ENCODE measurements at places on chromosomes 6 and 20.

DNA sequence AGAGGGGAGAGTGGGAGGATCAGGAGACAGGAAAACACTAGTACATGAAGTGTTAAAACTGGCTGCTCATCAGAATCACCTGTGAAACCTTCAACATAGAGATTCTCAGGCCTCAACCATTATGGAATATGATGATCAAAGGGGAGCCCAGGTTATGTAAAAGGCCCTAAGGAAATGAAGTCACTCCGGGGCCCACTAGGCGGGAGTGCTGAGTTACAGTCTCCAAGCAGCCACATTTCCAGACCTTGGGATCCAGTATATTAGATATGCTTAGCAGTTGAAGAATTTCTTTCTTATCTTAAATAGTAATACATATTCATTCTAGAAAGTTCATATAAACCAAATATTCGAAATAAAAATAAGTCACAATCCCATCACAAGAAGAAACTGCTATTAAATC is 476.3 kb downstream of the PRKN start:
- no peak for DNase-seq

DNA sequence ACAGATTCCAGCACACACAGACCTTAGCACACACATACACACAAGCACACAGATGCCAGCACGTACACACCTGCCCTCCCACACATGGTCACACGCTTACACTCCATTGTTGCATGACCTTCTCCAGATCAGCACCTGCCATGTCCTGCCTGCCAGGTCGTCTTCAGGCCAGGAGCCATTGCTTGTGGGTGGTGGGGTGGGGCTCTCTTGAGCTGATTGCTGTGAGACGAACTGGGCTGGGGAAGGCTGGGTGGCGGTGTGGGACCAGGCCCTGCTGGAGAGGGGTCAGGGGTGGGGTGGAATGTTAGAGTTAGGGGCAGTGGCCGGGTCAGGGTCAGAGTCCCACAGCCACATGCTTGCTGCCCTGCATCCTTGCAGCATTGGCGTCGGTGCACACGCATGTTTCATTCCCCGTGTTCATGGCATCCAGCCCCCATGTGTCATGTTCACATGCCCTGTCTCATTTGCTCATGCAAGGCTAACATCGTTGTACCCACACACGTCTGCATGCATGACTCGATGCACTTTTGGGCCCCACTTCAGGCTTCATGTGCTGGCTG is 6.5 kb upstream of the NPBWR2 start:
- no peak for DNase-seq

DNA sequence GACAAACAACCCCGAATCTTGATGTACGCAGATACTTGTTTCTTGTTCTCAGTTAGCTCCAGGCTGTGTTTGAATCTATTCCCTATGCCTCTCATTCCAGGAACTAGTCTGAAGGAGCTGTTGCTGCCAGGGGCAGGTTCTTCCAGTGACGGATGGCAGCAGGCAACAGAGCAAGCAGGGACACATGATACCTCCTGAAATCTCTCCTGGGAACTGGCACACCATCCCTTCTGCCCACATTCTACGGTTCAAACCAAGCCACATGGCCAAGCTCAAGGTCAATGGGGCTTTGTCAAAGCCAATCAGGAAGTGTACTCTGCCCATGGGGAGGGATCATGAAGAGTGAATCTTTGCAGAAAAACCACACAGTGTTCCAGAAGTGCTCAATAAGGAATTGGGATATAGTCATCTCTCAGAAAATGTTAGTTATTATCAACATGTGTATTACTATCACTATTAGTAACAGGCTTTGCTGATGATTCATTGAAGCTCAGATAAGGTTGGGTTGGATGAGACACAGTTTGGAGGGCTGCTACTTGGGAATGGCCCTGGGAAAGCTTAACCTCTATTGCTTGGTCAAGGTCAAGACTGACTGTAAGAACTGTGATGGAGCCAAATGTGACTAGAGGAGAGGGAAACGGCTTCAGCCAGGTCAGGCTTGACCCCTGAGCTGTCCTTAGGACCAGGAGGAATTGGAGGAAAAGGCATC is 454.9 kb downstream of the PTPRT start:
- DNase-seq: no peak

DNA sequence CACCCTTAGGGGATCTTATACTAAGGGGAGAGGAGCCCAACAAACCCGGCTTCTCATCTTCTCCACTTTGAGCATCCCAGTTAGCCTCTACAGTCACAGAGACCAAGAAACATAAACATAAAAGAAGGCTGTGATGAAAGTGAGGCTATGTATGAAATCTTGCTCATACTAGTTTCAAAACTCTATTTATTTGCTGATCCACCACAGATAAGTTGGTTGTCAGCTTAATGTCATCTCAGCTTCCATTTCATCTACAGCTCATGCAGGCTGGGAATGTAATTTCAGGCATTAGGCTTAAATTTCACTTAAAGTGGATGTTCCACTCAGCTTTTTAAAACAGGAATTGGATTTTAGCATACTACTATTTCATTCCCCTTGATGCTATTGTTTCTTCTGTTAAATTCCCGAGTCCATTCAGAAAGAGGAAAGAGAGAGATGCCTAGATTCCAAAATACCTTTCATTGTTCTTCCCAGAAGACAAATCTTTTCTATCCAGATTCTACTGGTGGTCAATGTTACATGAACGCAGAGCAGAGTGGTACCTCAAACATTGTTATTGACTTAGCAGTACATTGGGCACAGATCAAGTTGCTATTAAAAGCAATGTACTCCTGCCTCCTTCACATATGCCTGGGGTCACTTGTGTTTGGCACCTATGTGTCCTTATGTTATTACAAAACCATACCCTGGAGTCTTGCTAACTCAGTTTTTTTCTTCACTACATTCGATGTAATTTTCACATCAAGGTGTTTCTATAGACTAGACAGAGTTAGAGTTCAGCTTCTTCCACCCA is 149.0 kb downstream of the HACE1 start:
- no peak for DNase-seq

DNA sequence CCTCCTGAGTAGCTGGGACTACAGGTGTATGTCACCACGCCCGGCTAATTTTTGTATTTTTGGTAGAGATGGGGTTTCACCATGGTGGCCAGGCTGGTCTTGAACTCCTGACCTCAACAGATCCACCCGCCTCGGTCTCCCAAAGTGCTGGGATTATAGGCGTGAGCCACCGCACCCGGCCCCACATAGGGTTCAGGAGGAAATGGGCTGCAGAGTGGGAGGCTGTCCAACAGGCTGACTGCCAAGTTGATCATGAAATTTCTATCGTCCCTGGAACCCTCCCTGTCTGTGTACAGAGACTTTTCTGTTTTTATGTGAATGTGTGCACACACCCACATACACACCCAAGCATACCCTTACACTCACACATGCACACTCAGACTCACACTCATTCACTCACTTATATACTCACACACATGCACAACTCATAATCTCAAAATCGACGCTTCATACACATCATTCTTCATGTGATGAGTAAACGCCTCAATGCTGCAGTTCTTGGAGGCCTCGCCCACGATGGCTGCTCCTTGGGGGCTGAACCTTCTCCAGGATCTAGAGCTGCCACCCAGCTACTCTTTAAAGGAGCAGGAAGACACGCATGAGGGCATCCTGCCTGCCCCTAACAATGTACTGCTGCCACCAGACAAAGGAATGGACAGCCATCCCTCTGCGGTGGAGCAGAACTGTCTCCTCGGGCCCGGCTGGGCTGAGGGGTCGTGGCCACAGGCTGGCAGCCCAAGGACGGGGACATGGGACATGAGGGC is 35.6 kb downstream of the SUN5 start:
- DNase-seq: no peak

- DNase-seq: no peak
Observed at GRCh38 chr6:170525795-170526194, 27.3 kb downstream of the PSMB1 start.

DNA sequence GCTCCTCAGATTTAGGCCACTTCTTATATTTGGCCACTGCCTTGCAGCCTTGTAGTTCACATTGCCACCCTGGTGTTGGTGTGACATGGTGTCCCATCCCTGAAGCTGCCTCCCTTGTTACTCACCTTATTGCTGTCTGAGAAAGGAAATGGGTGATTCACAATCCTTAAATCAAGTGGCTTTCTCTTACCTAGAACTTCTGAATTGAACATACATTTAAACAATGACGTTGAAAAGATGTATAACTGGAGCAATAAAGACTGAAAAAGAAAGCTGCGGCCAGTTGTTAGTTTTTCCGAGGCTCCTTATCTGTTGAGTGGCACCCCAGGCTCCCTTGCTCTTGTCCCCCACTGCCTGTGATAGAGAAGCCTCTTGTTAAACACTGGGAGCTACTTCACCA is 28.8 kb upstream of the GNRH2 start:
- DNase-seq: no peak

GRCh38 chr6:93516441-93516840 is 97.1 kb upstream of the EPHA7 start:
- DNase-seq: no peak

DNA sequence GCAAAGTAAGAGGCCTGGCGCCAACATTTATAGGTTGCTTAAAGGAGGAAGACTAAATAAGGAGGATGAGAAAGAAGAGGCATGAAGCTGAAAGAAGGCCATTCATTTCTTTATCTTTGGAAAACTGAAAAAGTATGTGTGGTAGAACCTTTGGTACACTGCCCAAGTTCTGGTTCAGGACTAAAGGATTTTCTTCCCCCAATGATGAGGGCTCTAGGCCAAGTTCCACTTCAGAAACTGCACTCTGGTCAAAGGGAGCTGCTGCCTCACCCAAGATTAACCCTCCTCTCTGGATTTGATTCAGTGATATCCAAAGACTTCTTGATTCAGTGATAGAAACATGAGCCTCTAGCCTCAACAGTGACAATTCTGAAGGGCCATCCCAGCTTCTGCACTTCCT is 5.0 kb upstream of the KPNA5 start:
- DNase-seq: no peak
